ENCODE measurements at places on chromosomes 7 and 10. TPM values are rescaled to one million over a fixed set of nuclear protein-coding genes. Genes with fewer than 3 reads are reported as not detected.

DNA sequence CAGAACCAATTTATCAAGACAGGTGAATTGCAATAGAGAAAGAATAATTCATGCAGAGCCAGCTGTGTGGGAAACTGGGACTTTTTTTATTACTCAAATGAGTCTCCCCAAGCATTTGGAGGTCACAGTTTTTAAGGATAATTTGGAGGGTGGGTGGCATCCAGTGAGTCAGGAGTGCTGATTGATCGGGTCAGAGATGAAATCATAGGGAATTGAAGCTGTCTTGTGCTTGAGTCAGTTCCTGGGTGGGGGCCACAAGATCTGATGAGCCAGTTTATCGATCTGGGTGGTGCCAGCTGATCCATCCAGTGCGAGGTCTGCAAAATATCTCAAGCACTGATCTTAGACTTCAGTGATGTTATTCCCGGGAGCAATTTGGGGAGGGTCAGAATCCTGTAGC lies 9.9 kb upstream of the MYO1G start:
- H3K4me1 ChIP-seq, result peaks cover 26% of the 10 kb centered on the region
- H3K36me3 ChIP-seq, result peaks cover 22% of the 10 kb centered on the region
- no peak overlapping the region for H3K27ac ChIP-seq
- no peak overlapping the region for H3K4me3 ChIP-seq
- no peaks in the 10 kb centered on the region for H3K27me3 ChIP-seq

Gene BCAP29
- 81.3 TPM for total RNA-seq

Gene NODAL
- not detected for total RNA-seq

- H3K27ac ChIP-seq, result no peak overlapping the region
- peaks cover 7% of the 10 kb centered on the region for H3K4me1 ChIP-seq
- H3K4me3 ChIP-seq, result no peak overlapping the region
- no peaks in the 10 kb centered on the region for H3K27me3 ChIP-seq
Measured at GRCh38 chr10:96688789-96689188, 31.5 kb downstream of the PIK3AP1 start.

Gene PPP1R9A
- 28.9 TPM for total RNA-seq

- no peak overlapping the region for H3K4me3 ChIP-seq
- H3K27ac ChIP-seq, result no peak overlapping the region
- H3K4me1 ChIP-seq, result no peaks in the 10 kb centered on the region
- DNase-seq, result no peak
Measured at GRCh38 chr7:90836937-90837336, 240.8 kb downstream of the CDK14 start.

- H3K4me1 ChIP-seq, result no peaks in the 10 kb centered on the region
- no peaks in the 10 kb centered on the region for H3K36me3 ChIP-seq
- DNase-seq, result no peak
- no peaks in the 10 kb centered on the region for H3K27me3 ChIP-seq
Measured at GRCh38 chr10:55550236-55550635, 749.2 kb upstream of the PCDH15 start.

Gene MALRD1
- 6.0 TPM for total RNA-seq

DNA sequence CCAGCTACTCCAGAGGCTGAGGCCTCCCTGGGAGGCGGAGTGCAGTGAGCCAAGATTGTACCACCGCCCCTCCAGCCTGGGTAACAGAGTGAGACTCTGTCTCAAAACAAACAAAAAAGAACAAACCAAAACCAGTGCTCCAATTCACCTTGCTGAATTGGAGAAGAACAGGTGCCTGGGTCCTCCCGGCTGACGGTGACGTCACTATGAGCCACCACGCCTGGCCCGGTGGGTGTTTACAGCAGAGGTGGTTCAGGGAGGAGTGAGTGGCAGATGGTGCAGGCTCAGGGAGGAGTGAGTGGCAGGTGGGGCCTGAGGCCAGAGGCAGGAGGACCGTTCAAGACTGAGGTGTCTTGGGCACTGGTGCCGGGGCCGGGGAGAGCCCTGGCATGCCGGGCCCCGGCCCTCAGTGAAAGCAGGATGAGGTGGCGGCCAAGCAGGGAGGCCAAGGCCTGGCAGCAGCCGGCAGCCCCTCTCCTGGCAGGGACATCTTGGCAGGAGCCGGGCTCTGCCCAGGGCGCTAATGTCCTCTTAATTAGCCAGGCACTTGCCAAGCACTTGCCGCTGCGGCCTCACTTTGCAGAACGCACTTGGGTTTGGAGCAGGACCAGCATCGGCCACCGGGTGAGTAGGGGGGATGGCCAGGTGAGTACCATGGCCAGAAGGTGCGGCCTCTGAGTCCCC lies 162.8 kb upstream of the TNRC18 start:
- DNase-seq, result no peak
- H3K36me3 ChIP-seq, result no peaks in the 10 kb centered on the region
- H3K4me1 ChIP-seq, result no peaks in the 10 kb centered on the region
- no peak overlapping the region for H3K27ac ChIP-seq

DNA sequence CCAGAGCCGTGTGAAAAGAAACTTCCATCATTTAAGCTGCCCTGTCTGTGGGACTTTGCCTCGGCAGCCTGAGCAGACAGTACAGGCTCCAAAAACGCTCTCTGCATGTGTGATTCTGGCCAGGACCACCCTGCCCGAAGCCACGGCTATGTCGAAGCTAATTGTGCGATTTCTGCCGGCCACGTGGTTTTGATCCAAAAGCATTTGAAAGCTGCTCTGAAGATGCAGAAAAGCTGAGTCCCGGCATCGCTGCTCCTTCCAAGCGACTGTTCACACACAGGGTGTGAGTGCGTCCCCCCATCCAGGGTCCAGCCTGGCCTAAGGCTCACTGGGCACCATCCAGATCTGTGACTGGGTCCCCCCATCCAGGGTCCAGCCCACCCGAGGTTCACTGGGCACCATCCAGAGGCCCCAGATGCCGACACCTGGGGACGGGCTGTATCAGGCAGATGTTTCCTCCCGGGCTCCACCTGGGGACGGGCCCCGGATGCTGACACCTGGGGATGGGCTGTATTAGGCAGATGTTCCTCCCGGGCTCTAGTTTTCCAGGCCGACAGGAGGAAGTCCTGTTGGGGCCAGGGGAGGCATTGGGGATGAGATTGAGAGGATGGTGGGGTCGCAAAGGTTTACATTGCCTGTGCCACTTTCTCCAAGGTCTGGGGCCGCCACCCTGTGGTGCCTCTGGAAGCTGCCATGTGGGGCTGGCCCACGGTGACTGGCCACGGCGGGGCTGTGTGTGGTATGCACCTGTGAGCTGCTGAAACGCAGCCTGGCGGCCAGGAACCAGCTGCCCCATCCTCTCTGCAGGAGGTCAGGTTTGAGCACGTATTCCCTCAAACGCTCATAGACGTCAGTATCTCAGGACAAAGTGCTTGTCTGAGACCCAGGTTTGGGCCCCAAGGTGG lies 527.4 kb downstream of the DNAJB6 start:
- H3K4me1 ChIP-seq, result no peaks in the 10 kb centered on the region
- no peak for DNase-seq
- no peaks in the 10 kb centered on the region for H3K27me3 ChIP-seq
- no peak overlapping the region for H3K27ac ChIP-seq

DNA sequence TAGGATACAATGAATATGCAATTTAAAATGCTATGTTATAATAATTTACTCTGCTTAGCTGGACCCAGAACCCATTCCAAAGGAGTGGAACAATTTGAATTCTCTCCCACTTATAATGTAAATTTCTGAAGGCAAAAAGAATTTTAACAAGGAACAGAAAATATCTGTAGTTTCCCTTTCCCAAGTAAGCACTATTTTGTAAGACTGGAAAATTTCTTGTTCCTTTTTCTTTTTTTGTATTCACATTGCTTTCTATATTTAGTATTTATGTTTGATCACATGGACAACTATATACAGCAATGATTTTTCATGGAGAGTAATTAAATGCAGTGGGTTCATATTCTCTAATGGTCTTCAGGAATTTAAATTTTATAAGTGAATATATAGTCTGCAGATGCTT lies 127.4 kb downstream of the GPR85 start:
- no peak overlapping the region for H3K4me3 ChIP-seq
- DNase-seq, result no peak
- H3K27ac ChIP-seq, result no peak overlapping the region

GRCh38 chr7:88759230-88760135 lies at the start of gene ZNF804B:
Gene ZNF804B (plus strand): TSS chr7:88759700. CDS start chr7:88759977, 277 bp downstream.
- peaks cover 44% of the 10 kb centered on the region for H3K27me3 ChIP-seq
- peaks cover 10% of the 10 kb centered on the region for H3K4me1 ChIP-seq
- DNase-seq, result no peak
- peak within 1 kb of the TSS; percentile 29 for H3K4me3 ChIP-seq

DNA sequence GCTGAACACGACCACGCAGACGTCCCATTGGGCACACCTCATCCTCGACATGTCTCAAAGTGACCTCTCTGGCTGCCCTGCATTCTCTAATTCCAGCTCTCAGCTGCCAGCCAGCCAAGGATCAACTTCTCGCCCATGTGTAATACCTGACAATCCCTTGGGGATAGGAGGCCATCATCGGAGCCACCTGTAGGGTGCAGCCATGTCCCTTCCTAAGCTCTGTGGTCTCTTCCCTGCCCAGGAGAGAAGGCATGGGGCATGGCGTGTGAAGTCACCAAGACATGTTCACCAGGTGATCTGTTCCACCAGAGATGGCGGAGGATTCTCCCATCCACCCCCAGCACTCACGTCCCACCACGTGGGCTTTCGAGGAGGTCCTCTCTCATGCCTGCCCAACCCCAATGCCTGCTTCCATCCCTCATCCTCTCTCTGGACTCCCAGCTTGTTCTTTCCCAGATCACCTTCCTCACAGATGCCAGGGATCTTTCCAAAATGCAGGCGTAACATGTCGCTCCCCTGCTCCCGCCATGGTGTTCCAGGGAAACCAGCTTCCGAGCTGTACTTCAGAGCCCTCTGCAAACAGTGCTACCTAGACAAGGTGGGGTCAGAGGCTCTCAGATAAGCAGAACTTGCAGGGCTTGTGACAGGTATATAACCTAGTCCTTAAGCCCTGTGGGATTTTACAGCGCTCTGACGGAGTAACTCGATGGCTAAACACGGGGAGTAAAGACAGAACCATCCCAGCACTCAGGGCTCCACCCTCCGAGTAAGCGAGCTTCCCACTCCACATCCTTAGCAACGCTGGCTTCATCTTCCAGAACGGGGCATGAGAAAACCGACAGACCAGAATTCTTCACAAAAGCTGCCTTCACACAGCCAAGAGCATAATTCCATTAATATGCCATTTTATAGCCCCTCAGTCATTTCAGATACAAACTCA lies 41.1 kb downstream of the BRI3 start:
- no peaks in the 10 kb centered on the region for H3K27me3 ChIP-seq
- no peak overlapping the region for H3K27ac ChIP-seq
- H3K4me3 ChIP-seq, result no peak overlapping the region
- no peaks in the 10 kb centered on the region for H3K36me3 ChIP-seq
- no peak for DNase-seq

GRCh38 chr10:70575486-70575873 lies 27.1 kb downstream of the PRF1 start:
- no peak overlapping the region for H3K27ac ChIP-seq
- no peak for DNase-seq
- no peaks in the 10 kb centered on the region for H3K36me3 ChIP-seq
- no peaks in the 10 kb centered on the region for H3K27me3 ChIP-seq

DNA sequence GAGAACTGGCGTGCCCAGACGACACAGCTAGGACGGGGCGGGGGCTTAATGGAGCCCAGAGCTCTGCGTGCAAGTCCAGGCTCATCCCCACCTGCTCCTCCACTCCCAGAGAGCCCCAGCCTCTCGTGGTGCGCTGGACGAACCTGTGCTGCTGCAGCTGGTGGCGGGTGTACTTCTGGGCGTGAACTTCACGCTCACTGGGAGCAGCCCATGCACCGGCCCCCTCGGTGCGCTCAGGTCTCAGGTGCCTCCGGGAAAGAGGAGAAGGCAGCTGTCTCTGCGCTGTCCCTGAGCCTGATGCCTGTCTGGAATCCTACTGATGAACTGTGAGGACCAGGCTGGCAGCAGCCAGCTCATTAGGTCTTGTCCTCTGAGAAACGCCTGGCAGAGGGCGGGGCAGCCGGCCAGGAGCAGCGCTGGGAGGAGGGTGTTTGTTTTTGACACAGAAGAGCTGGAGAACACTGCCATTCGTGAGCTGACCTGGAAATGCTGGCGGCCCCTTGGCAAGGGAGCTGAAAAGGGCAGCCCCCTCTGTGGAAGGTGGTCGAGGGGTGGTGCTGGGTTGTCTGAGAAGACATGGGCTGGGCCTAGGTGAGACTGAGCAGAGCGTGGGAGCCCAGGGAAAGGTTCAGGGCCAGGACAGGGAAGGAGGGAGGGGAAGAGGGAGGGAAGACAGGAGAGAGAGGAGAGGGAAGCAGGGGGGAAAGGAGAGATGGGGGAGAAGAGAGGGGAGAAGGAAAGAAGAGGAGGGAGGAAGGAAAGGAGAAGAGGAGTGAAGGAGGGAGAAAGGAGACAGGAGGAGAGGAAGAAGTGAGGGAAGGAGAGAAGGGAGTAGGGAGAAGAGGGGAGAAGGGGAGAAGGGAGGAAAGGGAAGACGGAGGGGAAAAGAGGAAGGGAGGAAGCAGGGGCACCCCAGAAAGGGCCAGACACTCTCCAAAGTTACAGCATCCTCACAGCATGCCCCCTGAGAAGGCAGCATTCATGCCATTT lies 53.5 kb upstream of the TNS3 start:
- DNase-seq, result peak; percentile 68
- no peaks in the 10 kb centered on the region for H3K36me3 ChIP-seq
- H3K27me3 ChIP-seq, result no peaks in the 10 kb centered on the region
- peak overlapping the region; percentile 30 for H3K4me3 ChIP-seq

GRCh38 chr7:95317966-95318365 lies 6.4 kb downstream of the PON1 start:
- H3K4me3 ChIP-seq, result no peak overlapping the region
- H3K4me1 ChIP-seq, result no peaks in the 10 kb centered on the region
- DNase-seq, result no peak
- H3K27ac ChIP-seq, result no peak overlapping the region

- no peak overlapping the region for H3K4me3 ChIP-seq
- peaks cover 10% of the 10 kb centered on the region for H3K4me1 ChIP-seq
- DNase-seq, result no peak
- no peaks in the 10 kb centered on the region for H3K27me3 ChIP-seq
- H3K36me3 ChIP-seq, result no peaks in the 10 kb centered on the region
Measured at GRCh38 chr7:133434246-133434865, 181.5 kb downstream of the EXOC4 start.

DNA sequence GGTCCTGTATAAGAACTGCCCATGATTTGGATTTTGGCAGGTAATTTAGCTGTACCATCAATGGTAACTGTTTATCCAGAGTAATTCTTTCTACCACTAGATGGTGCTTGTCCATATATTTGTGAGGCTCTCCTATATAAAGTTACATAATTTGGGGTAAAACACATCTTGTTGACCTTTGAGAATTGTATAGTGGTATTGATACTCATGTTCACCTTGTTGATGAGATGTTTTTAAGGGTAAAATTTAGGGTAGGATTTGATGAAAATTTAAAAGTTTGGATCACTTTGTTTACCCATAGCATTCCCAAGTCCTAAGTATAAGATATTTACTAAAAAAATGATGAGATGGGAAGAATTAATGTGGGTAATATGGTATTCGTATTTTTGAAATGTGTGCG lies 31.6 kb downstream of the ST7 start:
- no peaks in the 10 kb centered on the region for H3K4me1 ChIP-seq
- no peaks in the 10 kb centered on the region for H3K36me3 ChIP-seq
- no peaks in the 10 kb centered on the region for H3K27me3 ChIP-seq
- DNase-seq, result no peak
